ENCODE measurements at places on chromosomes 6 and 20.

GRCh38 chr20:49349078-49349477 is 71.2 kb upstream of the ZNFX1 start:
- DNase-seq, result no peak

- no peak for DNase-seq
These were observed 141.6 kb upstream of the SHLD1 start for GRCh38 chr20:5608442-5609161.

GRCh38 chr6:157281570-157281969 is 41.7 kb downstream of the TMEM242 start:
- no peak for DNase-seq

GRCh38 chr6:93567164-93567563 is 147.8 kb upstream of the EPHA7 start:
- DNase-seq, result no peak

GRCh38 chr6:156909212-156910010 is 132.2 kb downstream of the ARID1B start:
- no peak for DNase-seq

DNA sequence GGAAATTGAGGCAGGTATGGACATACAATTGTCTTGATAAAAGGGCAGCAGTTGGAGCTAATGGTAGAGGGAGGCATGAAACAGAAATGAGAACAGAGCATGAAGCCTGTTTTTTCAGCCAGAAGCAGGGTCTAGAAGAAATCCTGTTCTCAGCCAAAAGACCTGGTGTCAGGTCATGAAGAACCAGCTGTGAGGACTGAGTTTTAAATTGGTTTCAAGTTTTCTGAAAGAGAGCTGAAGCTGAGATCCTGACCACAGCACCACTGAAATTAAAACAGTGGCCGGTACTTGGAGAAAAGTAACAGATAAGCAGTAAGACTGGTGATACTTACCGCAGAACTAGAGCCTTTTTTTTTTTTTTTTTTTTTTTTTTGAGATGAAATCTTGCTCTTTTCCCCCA is 283.8 kb upstream of the BMP2 start:
- DNase-seq, result no peak

DNA sequence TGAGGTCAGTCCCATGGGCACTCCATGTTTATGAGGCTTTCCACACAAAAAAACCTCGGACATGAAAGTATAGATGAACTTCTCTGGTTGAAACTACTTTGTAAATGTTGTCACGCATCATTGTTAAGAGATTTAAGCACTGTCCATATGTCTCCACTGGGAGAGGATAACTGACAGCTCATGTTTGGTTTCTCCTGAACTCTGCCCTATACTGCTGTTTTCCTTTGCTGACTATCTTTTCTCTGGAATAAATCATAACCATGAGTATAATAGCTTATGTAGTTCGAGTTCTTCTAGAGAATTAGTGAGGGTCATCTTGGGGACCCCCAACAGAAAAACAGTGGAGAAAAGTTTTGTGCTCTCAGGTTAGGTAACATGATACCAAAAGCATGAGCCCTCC is 14.3 kb downstream of the THEMIS start:
- DNase-seq, result no peak

- no peak for DNase-seq
These were observed at the start of gene NOX3 for GRCh38 chr6:155455766-155456165. TSS of gene NOX3 (minus strand) at chr6:155455839. CDS start at chr6:155455800, 39 bp downstream.

DNA sequence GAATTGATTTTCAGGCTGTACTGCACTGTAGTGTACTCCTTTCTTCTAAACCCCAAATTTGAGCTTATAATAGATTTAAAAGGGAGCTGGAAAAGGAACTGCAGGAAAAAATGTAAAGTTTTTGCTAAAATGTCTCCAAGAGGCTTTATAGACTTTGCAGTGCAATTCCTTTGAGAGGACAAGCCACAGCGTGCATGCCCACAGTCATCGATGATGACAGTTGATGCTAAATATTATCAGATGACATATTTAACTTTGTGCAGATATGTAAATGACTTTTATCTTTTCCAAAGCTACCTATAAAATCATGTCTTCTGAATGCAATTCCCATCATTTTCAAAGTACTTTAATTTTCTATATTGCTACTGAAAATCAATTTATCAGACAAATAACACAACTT is 24.3 kb upstream of the HDGFL1 start:
- DNase-seq, result no peak

- DNase-seq, result no peak
These were observed 179.4 kb downstream of the ISM1 start for GRCh38 chr20:13400453-13400852.

DNA sequence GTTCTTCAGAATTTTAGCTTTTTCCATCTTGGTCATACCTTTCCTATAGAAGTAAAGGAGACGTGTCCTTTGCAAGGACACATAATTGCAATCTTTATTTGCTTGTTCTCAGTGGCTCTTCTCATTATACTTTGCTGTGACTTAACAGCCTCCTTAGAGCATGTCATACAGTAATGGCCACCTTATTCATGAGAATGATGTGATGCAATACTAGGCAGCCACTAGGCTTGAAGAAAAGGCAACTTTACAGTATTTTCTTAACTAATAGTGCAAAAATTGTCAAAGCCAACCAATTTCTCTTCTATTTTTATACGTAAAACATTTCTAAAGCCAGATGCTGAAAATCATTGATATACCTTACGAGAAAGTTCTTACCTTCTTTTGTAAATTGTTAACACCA is 1296.8 kb upstream of the EYS start:
- DNase-seq, result no peak

GRCh38 chr20:57612916-57613315 is 7.3 kb downstream of the ZBP1 start:
- no peak for DNase-seq

- no peak for DNase-seq
These were observed 347.8 kb upstream of the PLCB4 start for GRCh38 chr20:8721098-8721497.

DNA sequence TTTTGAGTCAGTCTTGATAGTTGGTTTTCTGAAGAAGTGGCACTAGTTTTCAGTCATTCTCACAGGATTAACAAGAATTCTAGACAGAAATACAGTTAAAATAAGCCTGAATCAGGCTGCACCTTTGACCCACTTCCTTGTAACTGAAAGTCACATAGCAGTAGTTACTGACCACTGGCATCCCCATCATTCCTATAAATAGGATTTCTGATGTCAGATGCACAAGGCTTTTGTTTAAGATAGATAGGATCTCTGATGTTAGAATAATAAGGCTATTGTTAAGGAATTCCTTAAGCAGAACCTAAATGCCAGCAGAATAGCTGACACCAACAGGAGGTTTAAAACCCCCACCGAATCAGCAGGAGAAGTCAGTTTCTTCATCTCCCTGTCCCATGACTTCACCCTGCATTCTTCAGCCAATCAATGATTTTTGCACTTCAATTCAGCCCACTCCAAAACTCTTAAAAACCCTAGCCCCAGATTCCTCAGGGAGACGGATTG is 30.6 kb upstream of the ZBTB24 start:
- no peak for DNase-seq

DNA sequence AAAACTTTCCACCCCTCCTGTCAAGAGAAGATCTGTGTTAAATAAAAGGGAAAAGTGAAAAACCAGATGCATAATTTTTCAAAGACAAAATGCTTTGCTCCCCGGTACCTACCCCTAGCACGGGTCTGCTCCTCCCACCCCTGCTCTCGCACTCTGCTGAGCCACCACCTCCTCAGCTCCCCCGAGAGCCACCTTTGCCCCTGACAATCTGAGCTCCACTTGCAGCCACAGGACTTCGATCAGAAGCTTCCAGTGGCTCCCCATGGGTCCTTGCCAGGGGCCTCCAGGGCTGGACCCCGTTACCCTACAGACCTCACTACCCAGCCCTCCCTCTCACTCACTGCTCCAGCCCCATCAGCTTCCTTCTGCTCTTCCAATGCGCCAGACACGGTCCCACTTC is 171.7 kb downstream of the PREX1 start:
- no peak for DNase-seq

GRCh38 chr6:123570813-123571684 is 65.7 kb downstream of the TRDN start:
- no peak for DNase-seq

DNA sequence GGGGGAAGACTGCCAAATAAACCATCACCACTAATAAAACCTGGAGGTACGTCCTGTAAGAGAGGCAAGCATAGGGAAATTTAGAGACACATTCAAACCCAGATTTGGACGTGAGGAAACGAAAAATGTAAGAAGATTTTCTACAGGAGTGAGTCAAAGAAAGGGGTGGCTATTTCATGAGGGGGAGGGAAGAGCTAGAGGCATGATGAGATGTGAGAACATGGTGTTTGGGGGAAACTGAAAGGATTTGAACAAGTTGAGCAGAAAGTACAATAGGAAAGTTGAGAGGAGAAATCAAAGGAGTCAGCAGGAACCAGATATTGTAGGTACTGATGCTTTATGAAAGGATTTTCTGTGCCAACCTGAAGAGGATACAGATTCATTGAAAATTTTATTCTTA is 179.1 kb upstream of the HS3ST5 start:
- no peak for DNase-seq

DNA sequence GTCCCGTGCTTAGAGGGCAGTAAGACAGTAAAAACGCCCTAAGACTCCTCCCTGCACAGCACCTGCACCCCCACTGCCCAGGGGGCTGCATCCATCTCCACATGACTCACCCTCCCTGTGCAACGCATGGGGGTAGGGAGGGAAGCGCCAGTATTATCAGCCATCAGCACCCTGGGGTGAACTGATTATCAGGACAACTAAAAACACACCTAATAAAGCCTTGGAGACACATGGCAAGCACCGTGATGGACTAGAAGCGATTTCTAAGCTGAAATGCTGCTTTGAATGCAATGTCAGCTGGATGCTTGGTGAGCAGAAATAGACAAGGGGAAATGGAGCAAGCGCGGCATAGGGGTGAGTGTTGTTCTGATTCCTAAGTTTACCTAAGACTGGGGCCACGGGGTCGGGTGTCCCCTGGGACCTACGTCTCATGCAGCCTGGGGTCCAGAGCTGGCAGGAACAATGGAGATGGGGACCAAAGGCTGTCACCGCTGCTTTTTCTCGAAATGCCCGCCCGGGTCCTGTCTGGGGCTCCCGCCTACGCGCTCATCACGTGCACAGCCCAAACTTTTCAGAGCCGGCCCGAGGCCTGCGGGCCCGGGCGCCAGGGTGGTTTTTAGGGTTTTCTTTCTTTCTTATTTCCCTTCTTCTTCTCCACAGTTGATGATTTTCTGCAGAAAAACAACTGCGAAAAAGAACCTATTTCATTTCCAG is 702 bp upstream of the TNFAIP3 start:
- DNase-seq, result no peak

DNA sequence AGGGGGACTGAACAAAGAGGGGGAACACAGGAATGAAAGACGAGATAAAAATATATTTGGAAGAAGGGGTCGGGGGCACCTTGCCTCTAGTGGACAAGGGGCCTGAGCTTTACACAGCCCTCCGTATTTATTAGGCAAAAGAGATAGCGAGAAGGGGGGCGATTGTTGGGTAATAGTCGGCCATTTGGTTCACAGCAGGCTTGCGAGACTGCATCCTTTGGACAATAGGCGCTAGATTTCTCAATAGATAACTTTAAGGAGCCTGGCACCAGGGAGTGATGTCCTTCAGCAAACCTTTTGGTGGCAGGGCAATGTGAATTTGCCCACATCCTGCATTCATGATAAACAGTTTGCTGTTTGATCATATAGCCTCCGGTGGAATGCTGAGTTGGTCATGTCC is 3.0 kb upstream of the NANP start:
- no peak for DNase-seq

DNA sequence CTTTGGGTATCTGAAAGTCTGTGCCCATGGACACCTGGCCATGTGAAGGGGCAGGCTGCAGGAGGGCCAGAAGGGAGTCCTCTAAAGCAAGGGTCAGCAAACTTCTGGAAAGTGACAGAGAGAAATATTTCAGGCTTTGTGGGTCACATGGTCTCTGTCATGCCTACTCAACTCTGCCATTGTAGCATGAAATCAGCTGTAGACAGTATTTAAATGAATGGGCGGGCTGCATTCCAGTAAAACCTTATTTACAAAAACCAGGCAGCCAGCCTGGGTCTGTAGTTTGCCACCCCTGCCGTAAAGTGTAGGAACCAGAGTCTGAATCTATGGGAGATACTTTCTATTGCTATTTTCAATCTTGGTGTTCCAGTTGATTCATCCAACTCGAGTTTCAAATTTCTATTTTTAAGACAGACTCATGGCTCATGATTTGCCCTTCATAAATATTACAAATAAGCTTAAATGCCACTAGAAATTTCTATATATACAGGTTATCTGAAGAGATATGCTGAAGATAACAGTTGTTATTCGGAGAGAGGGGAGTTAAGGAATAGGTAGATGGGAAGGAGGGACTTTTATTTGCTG is 19.0 kb upstream of the ADGRF4 start:
- DNase-seq, result no peak

DNA sequence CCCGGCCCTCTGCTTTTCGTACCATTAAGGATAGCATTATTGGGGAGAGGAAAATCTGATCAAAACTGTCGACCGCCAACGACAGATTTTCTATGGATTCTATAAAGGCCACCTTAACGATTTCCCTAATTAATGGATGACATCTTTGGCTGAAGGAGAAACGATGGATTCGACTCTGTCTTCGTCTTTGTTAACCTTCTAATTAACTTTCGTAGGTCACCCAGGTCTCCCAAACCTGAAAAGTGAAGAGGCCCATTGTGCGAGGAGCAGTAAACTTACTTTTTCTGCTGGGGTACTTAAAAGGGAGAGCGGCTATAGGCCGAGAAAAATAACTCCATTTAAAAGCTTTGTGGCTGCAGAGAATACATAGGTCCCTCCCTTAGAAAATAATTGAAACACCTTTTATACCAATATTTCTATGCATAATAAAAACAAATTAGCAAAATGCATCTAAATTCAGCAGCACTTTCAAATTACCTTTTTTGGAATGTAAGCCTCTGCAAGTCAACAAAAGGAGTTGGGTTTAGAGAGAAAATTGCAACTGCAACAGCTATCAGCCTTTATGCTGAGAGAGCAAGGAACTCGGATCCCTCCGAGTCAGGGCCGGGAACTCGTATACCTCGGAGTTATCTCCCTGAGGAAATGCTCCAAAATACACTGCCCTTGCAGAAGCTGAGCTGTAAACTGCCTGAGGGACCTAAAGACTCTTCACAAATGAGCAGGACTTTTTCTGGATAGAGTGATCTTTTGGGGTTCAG is 31.4 kb upstream of the NR2E1 start:
- DNase-seq, result no peak

- no peak for DNase-seq
These were observed 148.6 kb downstream of the LRRC1 start for GRCh38 chr6:53943395-53943794.

GRCh38 chr6:167898673-167899311 is 72.1 kb downstream of the AFDN start:
- no peak for DNase-seq

GRCh38 chr6:37243816-37244370 is 13.7 kb upstream of the TBC1D22B start:
- DNase-seq, result no peak

DNA sequence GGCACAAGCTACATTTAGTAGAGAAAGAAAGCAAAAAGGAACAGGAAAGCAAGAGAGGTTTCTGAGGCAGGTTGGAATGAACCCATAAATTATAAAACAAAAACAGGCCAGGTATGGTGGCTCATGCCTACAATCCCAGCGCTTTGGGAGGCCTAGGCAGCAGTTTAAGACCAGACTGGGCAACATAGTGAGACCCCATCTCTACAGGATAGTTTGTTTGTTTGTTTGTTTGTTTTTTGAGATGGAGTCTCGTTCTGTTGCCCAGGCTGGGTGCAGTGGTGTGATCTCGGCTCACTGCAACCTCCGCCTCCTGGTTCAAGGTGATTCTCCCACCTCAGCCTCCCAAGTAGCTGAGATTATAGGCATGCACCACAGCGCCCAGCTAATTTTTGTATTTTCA is 49.0 kb downstream of the AFG1L start:
- DNase-seq, result no peak
